Foreskin fibroblast (primary cell): ENCODE measurements at places on chromosomes 4 and X.
A peak's percentile ranks its signal among the peaks of the same experiment; 100 is the strongest.

GRCh38 chr4:110848787-110849186 is 225.9 kb upstream of the PITX2 start:
- DNase-seq: no peak

DNA sequence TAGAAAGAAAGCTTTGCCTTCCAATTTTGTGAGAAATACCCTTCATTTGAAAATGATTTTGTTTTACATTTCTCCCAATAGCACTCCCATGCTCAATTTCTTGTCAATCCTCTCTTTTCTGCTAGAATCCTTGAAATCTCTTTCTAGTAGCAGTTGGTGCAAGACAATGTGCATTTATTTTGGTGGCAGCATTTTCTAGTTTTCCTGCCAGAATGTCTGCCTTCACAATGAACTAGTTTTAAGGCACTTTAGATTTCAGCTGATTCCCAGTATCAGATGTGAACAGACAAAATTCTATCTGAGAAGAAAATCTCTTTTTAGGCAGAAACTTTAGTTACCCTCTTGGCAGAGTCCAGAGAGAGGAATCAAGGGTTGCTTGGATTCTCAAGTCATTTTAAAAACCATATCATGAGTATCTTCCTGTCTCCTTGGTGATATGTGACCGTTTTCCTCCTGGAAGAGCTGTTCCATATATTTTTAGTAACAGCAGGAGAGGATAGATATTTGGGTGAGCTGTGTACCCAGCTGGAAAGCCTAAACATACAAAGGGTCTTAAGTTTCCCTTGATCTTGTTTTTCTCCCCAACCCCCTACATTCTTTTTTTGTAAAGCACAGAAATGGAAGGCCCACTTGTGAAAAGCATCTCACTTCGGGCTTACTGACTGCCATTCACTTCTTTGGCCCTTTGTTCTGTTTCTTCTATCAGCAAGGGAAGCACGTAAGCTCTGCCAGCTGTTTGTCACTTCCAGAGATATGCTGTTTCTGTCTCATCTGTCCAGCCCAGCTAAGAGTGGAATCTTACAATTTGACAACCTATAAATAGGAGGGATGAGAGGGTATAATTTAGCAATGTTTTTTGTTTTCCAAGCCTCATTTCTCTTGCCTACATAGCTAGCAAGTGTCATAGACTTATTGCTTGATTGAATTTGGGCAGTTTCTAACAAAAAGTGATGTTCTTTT is 38.7 kb downstream of the TSPAN7 start:
- DNase-seq: no peak

- DNase-seq: no peak
Observed at GRCh38 chr4:2448589-2448988, 20.3 kb upstream of the RNF4 start.

GRCh38 chrX:97398030-97398551 is 514.4 kb downstream of the RPA4 start:
- DNase-seq: no peak

- DNase-seq: no peak
Observed at GRCh38 chr4:138977524-138977923, 38.1 kb upstream of the NOCT start.

DNA sequence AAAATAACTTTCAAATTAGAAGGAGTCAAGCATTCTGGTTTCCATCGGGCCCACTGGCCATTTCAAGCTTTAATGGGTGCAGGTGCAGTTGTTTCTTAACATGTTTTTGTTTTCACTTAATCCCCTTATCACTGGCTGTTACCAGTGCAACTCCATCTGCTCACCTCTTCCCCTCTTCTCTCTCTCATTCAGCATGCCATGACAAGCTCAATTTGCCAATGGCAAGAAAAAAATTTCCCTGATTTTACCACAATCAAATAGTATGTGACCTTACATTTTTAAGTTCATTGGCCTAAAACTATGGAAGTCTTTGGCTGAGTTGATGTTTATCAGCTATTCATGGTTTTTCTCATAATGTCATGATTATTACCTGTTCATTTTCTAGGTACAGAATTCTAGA is 299.1 kb upstream of the BMP3 start:
- DNase-seq: no peak

GRCh38 chrX:41923978-41924683 is 777 bp upstream of the CASK start:
- DNase-seq: no peak

DNA sequence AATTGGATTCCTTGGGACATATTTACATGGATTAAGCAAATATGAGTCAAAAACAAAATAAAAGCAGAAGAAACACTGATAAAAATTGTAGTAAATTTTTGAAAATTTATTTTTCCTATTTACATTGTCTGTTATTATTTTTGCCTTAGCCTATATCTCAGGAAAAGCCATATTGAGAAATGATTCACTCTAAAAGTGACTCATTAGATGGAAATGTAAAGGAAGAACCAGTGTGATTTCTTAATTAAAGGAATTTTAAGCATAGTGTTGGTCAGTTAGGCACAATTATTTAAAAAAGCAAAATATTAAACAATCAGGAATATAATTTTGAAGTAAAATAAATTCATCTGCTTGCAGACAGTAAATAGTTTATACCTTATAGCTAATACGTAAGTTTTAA is 167.4 kb upstream of the NAP1L5 start:
- DNase-seq: peak; percentile 26

GRCh38 chr4:120801137-120801758 is 121.3 kb downstream of the PRDM5 start:
- DNase-seq: peak; percentile 59

DNA sequence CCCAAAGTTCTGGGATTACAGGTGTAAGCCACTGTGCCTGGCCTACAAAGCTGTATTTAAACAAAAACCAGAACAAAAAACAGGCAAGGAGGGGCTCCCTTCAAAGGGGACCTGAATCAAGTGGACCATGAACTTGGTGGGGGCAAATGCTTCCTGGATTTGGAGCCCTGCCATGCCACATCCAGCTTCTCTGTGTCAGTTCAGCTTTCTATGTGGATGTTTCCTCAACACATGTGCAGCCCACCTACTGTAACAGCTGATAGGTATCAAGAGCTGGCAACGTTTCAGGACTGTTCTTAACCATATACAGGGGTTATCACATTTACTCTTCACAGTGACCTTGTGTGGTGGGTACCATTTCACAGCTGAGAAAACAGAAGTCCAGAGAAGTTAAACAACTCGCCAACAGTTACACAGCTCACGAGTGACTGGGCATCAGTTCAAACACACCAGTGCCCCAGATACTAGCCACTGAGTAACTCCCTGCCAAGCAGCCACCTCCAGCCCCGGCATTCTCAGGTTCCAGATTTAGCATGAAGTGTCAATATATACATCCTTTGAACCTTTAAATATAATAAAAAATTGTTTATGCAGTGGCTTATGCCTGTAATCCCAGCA is 7.5 kb downstream of the GPR143 start:
- DNase-seq: no peak

DNA sequence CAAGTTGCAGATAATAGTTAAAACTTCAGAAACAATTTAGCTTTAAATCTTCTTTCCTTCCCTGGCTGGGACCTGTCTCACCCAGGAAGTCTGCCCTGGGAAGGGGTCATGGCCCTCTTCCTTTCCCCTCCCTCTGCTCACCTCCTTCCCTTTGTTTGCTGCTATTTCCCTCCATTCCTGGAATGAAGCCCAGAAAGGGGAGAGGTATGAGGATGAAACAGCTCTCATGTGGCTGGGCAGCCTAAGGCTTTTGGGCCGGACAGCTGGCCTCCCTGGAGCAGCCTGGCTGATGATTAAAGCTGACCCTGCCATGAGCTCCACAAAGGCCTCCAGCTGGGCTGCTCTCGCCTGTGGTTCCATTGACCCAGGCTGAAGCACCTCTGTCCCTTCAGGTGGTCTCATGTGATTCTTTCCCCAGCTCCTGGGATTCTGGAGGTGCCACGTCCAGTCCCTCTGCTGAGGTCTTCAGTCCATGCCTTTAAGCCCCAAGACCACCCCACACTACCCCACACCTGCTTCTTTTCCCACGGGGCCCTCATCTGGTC is 202.1 kb downstream of the PTTG2 start:
- peak; percentile 87 for DNase-seq

DNA sequence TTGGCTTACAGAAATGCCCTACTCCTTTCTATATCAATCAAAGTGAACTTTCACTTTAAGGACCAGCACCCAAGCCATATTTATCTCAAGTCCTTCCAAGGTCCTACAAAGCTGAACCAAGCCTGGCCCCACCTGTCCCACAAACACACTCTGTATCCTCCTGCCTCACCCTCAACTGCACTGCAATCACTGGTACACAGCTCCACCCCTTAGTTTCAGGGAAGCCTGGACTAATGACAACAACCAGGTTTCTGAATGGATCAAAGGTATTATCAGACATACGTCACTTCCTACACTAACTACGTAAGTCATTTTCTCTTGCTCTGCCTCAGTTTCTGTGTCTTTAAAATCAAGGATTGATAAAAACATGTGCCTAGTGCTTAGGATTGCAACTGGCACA is 205.6 kb upstream of the HS3ST1 start:
- no peak for DNase-seq

DNA sequence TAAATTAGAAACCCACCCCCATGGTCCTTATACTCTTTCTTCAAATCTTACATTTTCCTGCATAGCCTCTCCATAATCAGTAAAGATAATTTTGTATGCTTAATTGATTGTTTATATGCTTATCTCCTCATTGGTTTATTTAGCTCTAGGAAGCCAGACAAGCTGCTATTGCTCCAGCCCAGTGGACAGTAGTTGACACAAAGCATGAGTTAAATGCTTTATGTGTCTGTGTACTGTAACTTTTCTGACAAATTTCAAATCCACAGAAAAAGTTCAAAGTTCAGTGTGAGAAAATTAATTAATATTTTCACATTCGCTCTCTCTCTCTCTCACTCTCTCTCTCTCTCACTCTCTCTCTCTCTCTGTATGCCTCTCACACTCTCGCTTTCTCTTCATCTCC is 181.7 kb downstream of the GABRB1 start:
- no peak for DNase-seq

DNA sequence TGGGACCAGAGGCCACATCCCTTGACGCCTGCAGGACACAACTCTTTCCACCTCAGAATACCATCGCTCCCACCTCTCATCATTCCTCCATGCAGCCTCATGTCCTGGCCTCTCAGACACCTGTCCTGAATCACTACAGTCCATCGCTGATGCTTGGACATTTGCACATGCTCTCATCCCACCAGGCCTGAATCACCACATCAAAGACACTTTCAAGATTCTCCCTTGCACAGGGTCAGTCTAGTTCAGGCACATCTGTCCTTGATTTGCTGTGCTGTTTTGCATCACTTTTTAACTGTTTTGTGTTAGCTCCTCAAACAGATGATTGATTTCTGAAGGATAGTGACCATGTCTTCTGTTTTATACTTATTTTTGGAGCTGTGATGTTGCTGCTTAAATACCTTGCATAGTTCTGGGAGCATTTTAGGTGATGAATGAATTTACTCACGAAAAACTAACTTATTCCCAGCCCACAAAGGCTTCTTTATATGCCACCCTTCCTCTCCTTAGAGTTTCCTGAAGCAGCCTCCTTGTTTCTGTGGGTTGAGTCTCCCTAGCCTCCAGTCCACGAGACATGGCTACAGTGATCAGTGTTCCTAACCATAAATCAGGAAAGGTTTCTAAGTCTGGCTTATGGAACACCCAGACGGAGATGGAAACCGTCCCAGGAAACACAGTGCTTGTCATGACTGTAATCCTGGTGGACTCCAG is 2.6 kb downstream of the FAM114A1 start:
- peak; percentile 86 for DNase-seq

DNA sequence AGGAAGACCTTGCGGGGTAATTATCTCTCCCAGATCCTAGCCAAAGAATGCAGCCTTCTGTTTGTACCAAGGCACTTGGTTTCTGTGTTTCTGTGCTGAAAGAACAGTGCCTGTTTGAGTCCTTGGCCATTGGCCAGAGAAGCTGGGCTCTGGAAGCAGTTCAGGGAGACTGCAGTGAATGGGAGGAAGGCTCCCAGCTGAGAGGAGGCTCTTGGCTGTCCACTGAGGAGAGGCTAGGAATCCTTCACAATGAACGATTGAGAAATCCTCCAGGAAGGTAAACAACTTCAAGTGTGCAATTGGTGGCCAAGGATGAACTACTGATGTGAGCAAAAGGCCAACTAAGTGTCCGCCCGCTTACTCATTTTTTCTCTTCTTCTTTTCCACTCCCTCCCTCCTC is 61.3 kb downstream of the HS3ST1 start:
- DNase-seq: no peak
